ENCODE measurements at places on chromosomes 7 and 10.

GRCh38 chr10:118667732-118668131 is 72.3 kb upstream of the PRLHR start:
- H3K27ac ChIP-seq, result no peak overlapping the region
- no peaks in the 10 kb centered on the region for H3K27me3 ChIP-seq
- H3K36me3 ChIP-seq, result no peaks in the 10 kb centered on the region
- H3K4me3 ChIP-seq, result no peak overlapping the region
- DNase-seq, result no peak

DNA sequence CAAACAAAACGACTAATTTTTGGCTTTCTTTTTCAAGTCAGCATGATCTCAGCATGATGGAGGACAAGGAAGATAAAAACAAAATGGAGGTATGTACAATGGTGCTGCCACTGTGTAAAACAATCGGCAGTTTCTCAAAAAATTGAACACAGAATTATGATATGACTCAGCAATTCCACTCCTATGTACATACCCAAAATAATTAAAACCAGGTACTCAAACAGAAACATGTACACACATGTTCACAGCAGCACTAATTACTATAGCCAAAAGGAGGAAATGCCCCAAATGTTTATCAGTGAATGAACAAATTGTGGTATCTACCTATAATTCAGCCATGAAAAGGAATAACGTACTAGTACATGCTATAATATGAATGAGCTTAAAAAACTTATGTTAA is 29.9 kb downstream of the SNX13 start:
- H3K27ac ChIP-seq, result no peak overlapping the region
- no peak for DNase-seq
- no peaks in the 10 kb centered on the region for H3K27me3 ChIP-seq
- no peak overlapping the region for H3K4me3 ChIP-seq
- H3K36me3 ChIP-seq, result no peaks in the 10 kb centered on the region
- no peaks in the 10 kb centered on the region for H3K4me1 ChIP-seq

- no peaks in the 10 kb centered on the region for H3K4me1 ChIP-seq
- no peak overlapping the region for H3K4me3 ChIP-seq
These were observed 227.4 kb downstream of the CELF2 start for GRCh38 chr10:11245095-11245479.

DNA sequence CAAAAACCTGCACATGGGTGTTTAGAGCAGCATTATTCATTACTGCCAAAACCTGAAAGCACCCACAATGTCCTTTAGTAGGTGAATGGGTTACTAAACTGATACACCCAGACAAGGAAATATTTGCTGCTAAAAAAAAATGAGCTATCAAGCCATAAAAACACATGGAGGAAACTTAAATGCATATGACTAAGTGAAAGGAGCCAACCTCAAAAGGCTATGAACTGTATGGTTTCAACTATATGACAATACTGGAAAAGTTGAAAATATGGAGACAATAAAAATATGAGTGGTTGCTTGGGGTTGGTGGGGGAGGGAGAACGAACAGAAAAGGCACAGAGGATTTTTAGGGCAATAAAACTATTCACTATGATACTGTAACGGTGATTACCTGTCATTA is 291.0 kb downstream of the TNS3 start:
- peaks cover 62% of the 10 kb centered on the region for H3K36me3 ChIP-seq
- H3K4me3 ChIP-seq, result no peak overlapping the region
- H3K27me3 ChIP-seq, result no peaks in the 10 kb centered on the region
- H3K4me1 ChIP-seq, result peaks cover 52% of the 10 kb centered on the region
- peak overlapping the region; percentile 89 for H3K27ac ChIP-seq
- no peak for DNase-seq

DNA sequence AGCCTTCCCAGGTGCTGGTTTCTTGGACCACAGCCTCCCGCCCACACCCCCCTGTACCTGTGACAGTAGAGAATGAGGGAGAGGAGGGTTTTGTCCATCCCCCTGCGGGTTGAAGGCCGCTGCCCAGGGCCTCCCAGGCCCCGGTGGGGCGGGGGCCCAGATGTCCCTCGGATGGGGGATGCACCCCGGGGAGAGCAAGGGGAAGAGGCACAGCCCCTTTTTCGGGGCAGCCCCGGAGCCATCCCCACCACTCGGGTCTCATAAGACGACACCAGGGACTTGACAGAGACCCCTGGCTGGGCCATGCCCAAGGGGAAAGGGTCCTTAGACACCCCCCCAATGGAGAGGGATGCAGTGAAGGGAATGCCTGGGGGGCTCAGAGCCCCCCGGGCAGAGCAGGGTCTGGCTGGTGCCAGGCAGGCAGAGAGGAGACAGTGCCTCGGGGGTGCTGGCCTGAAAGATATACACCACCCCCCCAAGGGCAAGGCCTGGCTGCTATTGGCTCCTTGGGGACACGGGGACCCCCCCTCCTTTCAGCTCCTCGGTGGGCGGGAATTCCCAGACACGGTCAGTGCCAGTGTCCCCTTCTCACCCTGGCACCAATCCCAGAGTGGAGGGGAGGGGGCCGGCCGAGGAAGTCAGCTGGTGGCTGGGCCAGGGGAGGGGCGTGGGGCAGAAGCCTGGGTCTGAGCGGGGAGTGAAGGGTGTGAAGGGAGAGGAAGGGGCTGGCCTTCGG is 3.7 kb upstream of the SPACDR start:
- H3K27ac ChIP-seq, result no peak overlapping the region
- peak; percentile 49 for DNase-seq
- no peaks in the 10 kb centered on the region for H3K27me3 ChIP-seq
- H3K4me3 ChIP-seq, result no peak overlapping the region
- H3K4me1 ChIP-seq, result peaks cover 2% of the 10 kb centered on the region
- H3K36me3 ChIP-seq, result peaks cover 5% of the 10 kb centered on the region

GRCh38 chr7:117071551-117071950 is 118.2 kb downstream of the ST7 start:
- peaks cover 15% of the 10 kb centered on the region for H3K4me1 ChIP-seq
- no peak overlapping the region for H3K27ac ChIP-seq

GRCh38 chr7:151570366-151570915 is 50.7 kb upstream of the RHEB start:
- H3K27ac ChIP-seq, result no peak overlapping the region
- DNase-seq, result no peak
- no peaks in the 10 kb centered on the region for H3K27me3 ChIP-seq
- peaks cover 3% of the 10 kb centered on the region for H3K4me1 ChIP-seq

DNA sequence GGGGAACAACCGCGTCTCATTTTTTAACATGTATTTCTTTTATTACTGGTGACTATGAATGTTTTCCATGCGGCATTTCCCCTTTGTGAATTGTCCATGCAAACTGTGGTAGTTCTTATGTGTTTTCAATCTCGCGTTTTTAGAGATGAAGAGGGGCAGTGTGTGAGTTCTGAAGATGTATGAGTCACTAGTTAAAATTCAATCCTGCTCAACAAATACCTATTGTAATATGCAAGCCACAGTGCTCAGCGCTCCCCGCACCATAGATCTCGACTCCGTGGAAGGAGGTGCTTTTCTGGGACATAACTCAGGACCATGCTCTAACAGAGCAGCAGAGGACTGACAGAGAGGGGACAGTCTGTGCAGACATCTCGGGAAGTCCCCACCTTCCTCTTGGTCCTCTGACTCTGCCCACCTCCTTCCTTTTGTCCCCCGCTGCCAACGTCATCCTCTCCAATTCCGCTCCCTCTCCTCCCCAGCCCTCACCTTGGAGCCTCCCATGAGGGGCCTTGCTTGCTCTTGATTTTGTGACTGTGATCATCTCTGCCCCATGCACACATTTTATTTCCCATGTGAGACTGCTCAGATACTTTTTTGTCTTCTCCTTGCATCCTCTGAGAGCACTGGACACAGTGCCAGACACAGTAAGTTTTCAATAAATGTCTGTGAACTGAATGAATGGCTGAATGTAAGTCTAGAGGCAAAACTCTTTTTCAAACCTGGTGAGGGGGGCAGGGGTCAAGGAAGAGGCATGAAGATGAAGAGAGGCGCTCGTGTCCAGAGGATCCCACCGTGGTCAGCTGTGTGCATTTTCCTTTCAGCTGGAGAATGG is 42.7 kb upstream of the PLEKHA1 start:
- H3K4me3 ChIP-seq, result no peak overlapping the region
- no peaks in the 10 kb centered on the region for H3K36me3 ChIP-seq
- no peak for DNase-seq
- no peaks in the 10 kb centered on the region for H3K4me1 ChIP-seq

- no peak for DNase-seq
- H3K4me3 ChIP-seq, result no peak overlapping the region
- H3K27ac ChIP-seq, result no peak overlapping the region
- no peaks in the 10 kb centered on the region for H3K27me3 ChIP-seq
These were observed 8.0 kb downstream of the SUFU start for GRCh38 chr10:102511583-102512274.

DNA sequence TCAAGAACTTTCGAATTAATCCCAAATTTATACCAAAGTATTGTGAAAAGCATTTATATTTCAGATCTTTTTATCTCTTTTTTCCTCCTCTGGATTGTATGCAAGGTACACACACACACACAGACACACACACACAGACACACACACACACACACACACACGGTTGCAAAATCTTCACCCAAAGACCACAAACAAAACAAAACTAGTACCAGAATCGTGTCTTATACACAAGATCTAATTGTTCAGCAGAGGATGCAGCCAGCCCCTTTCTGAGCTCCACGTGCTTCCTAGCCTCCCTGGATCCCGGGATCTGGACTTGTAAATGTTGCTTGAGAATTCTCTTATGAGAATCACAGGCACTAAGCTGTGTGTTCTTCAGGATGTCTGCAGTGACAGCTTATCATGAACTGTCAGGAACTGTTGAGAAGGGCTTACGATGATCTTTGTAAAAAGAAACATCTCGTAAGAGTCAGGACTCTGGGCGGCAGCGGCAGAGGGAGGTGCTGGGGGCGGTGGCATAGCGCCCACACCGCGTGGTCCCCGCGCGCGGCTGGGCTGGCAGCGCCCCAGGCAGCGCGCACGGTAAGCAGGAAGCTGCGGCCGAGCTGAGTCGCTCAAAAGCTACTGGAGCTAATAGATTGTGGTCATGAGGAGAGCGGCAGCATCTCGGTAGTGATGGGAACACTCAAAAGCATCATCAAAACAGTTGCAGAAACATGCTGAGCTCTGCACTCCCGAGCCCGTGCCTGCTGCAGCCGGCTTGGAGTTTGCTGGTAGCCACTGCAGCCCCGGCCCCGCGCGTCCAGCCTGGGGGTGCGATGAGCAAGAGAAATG is 277.6 kb downstream of the GATA3 start:
- peak; percentile 47 for DNase-seq
- no peak overlapping the region for H3K4me3 ChIP-seq
- H3K36me3 ChIP-seq, result no peaks in the 10 kb centered on the region
- H3K27me3 ChIP-seq, result no peaks in the 10 kb centered on the region

DNA sequence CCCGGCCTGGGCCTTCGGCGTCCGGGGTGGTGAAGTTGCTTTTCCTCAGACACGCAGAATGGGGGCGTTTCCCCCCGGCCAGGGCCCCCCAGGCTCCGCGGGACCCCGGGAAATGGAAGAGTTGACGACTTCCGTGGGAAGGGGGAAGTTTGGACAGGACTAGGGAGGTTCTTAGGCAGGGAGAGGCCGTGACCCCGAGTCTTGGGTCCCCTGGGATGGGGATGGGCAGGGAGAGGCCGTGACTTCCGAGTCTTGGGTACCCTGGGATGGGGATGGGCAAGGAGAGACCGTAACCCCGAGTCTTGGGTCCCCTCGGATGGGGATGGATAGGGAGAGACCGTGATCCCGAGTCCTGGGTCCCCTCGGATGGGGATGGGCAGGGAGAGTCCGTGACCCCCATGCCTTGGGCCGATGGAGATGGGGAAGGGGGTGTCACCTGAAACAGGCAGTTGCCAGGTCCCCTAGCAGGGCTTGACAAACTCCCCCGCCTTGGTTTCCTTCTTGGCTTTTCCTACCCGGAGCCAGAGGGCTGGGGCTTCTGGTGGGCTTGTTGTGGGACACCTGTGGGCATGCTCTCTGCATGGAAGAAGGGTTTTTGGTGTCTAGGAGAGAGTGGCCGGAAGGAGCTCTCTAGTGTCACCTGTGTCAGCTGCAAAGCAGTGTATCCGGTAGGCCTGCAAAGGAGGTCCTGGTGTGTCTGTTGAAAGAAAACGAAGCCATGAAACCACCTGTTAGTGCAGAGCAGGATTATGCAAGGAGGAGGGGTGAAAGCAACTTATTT is 1.1 kb downstream of the TRRAP start:
- H3K36me3 ChIP-seq, result peaks cover 36% of the 10 kb centered on the region
- peak overlapping the region; percentile 87 for H3K27ac ChIP-seq
- no peak for DNase-seq
- no peaks in the 10 kb centered on the region for H3K27me3 ChIP-seq
- peaks cover 13% of the 10 kb centered on the region for H3K4me1 ChIP-seq

GRCh38 chr10:123858907-123859652 is 32.5 kb downstream of the CPXM2 start:
- DNase-seq, result no peak
- H3K4me3 ChIP-seq, result no peak overlapping the region
- H3K27me3 ChIP-seq, result no peaks in the 10 kb centered on the region
- peaks cover 3% of the 10 kb centered on the region for H3K4me1 ChIP-seq
- no peaks in the 10 kb centered on the region for H3K36me3 ChIP-seq
- H3K27ac ChIP-seq, result no peak overlapping the region

- no peak overlapping the region for H3K4me3 ChIP-seq
- H3K36me3 ChIP-seq, result no peaks in the 10 kb centered on the region
- no peaks in the 10 kb centered on the region for H3K4me1 ChIP-seq
- no peak overlapping the region for H3K27ac ChIP-seq
- H3K27me3 ChIP-seq, result no peaks in the 10 kb centered on the region
These were observed 187.5 kb downstream of the WDR37 start for GRCh38 chr10:1243486-1244234.

DNA sequence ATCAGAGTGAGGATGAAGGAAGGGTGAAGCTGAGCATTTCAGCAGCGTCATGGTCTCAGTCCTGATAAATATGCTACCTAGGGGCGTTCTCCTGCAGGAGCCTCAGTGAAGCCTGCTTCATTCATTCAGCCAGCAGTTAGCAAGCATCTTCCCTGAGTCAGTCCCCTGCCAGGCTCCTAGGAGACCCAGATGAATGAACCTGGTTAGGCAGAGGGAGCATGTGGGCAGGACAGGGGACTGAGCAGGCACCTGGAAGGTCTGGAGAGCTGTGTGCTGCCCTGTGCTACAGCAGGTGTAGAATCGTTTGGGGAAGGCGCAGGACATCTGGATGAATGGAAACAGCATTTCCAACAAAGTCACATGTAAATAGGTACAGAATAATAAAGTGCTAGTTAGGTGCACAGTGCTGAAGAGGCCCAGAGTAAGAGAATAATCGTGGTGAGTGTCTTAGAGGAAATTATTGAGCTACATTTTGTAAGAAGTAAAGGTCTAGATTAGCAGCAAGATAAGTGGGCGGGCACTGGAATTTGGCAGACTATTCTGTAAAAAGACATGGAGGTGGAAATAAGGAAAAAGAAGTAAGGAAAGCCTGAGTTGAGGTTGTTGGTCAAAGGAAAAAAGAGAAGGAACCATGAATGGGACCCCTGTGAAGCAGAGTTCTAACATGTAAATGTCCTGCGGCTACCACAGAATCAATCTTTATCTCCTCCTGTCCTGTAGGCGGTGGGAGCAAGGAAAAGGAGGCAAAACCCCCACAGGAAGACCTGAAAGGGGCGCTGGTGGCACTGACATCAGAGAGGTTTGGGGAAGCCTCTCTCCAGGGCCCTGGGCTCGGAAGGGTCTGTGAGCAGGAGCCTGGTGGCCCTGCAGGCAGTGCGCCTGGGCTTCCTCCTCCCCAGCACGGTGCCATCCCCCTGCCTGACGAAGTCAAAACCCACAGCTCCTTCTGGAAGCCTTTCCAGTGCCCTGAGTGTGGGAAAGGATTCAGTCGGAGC is 12.0 kb downstream of the ZSCAN25 start:
- no peaks in the 10 kb centered on the region for H3K27me3 ChIP-seq
- no peak for DNase-seq
- peaks cover 71% of the 10 kb centered on the region for H3K36me3 ChIP-seq
- no peak overlapping the region for H3K4me3 ChIP-seq

GRCh38 chr7:117044664-117045063 is 91.4 kb downstream of the ST7 start:
- H3K27ac ChIP-seq, result no peak overlapping the region
- H3K27me3 ChIP-seq, result no peaks in the 10 kb centered on the region
- H3K4me3 ChIP-seq, result no peak overlapping the region
- DNase-seq, result no peak
- peaks cover 15% of the 10 kb centered on the region for H3K4me1 ChIP-seq
